Mesendoderm (in vitro differentiated cells): ENCODE measurements at places on chromosomes 16 and 17.
A peak's percentile ranks its signal among the peaks of the same experiment; 100 is the strongest.

DNA sequence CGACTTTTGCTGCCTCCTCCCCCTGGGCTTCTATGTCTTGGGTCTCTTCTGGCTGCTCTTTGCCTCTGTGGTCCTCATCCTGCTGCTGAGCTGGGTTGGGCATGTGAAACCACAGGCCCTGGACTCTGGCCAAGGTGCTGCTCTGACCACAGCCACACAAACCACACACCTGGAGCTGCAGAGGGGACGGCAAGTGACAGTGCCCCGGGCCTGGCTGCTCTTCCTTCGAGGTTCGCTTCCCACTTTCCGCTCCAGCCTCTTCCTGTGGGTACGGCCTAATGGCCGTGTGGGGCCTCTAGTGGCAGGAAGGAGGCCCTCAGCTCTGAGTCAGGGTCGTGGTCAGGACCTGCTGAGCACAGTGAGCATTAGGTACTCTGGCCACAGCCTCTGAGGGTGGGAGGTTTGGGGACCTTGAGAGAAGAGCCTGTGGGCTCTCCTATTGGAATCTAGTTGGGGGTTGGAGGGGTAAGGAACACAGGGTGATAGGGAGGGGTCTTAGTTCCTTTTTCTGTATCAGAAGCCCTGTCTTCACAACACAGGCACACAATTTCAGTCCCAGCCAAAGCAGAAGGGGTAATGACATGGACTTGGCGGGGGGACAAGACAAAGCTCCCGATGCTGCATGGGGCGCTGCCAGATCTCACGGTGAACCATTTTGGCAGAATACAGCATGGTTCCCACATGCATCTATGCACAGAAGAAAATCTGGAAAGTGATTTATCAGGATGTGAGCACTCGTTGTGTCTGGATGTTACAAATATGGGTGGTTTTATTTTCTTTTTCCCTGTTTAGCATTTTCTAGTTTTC, 2.3 kb downstream of the GP1BA start:
- H3K27me3 ChIP-seq = no peaks in the 10 kb centered on the region
- peaks cover 3% of the 10 kb centered on the region for H3K4me1 ChIP-seq
- H3K4me3 ChIP-seq = no peak overlapping the region
- no peaks in the 10 kb centered on the region for H3K36me3 ChIP-seq
- DNase-seq = peak; percentile 77

- H3K4me1 ChIP-seq = no peaks in the 10 kb centered on the region
- H3K36me3 ChIP-seq = no peaks in the 10 kb centered on the region
- no peaks in the 10 kb centered on the region for H3K27me3 ChIP-seq
- no peak overlapping the region for H3K27ac ChIP-seq
Observed at GRCh38 chr17:69064001-69064400, 3.3 kb upstream of the ABCA9 start.

DNA sequence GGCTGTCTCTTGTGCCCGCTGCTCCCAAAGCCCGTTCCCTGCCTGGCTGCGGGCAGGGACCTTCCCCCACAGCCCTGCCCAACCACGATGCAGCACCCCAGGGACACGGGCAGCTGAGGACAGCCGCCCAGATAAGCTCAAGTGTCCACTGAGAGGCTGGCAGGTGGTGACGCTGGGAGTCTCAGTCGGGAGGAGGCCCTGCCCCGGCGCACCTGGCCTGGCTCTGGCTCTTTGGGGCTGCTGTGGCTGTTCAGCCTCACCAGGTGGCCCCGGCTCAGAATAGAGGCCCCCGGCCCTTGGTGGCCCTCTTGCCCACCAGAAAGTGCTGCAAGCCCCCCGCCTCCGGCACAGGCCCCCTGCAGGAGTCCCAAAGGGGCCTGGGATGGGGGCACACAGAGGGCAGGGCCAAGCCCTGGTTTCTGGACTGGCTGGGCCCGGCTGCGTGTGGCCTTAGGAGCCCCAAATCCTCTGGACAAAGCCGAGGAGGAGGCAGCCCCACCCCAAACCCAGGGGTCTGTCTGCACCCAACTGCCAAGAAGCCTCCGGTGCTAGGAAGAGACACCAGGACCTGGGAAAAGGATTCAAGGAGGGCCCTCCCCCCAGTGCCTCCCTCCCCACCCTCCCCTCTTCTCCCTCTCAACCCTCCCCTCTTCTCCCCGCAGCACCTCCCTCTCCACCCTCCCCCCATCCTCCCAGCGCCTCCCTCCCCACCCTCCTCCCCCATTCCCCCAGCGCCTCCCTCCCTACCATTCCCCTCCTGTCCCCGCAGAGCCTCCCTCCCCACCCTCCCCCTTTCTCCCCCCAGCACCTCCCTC, 5.3 kb downstream of the NTHL1 start:
- peaks cover 2% of the 10 kb centered on the region for H3K4me1 ChIP-seq
- H3K27me3 ChIP-seq = no peaks in the 10 kb centered on the region
- no peak overlapping the region for H3K27ac ChIP-seq
- no peaks in the 10 kb centered on the region for H3K36me3 ChIP-seq

- H3K27me3 ChIP-seq = no peaks in the 10 kb centered on the region
- peaks cover 34% of the 10 kb centered on the region for H3K4me1 ChIP-seq
- no peaks in the 10 kb centered on the region for H3K36me3 ChIP-seq
- peak overlapping the region; percentile 90 for H3K27ac ChIP-seq
Observed at GRCh38 chr17:49020609-49021008, 23.4 kb downstream of the IGF2BP1 start.

DNA sequence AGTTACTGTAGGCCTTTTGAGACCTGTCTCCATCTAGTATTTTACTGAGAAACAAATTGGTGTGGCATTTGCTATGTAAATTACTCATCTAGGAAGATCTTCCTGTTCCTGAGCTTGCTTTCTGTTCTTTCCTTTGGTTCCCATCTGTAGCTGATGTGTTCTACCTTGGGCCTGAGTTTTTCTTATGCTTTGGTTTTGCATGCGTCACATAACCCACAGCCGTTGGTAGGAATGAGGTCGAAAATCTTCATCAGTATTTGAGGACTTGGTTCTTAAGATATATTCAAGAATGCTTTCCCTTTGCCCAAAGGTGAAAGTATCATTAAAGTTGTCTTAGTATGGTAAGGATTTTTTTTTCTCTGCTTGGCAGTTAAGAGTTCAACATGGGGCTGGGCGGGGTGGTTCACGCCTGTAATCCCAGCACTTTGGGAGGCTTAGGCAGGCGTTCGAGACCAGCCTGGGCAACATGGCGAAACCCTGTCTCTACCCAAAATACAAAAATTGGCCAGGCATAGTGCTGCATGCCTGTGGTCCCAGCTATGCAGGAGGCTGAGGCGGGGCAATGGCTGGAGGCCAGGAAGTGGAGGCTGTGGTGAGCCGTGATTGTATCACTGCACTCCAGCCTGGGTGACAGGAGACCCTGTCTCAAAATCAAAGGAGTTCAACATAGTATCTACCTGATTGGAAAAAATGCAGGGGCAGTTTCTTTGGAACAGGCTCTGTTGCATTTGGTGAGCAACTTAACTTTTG, 28.8 kb downstream of the IST1 start:
- H3K4me3 ChIP-seq = no peak overlapping the region
- no peaks in the 10 kb centered on the region for H3K27me3 ChIP-seq
- DNase-seq = no peak
- H3K36me3 ChIP-seq = peaks cover 24% of the 10 kb centered on the region

DNA sequence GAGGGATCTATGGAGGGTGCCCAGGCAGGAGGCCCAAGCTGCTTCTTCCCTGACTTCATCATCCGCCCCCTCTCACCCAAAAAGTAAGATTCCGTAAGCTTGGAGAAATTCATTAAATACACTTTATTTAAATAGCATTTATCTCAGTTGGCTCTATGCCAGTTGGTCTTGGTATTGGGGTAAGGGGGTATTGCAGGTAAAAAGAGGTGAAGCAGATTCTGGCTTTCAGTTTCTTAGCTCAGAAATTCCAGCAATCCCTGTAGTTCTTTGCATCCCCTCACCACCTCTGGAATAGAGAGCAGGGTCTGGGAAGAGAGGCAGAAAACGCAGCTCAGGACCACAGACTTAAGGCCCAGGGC, 750 bp upstream of the ALDOC start:
- no peak for DNase-seq
- peaks cover 20% of the 10 kb centered on the region for H3K36me3 ChIP-seq
- peaks cover 5% of the 10 kb centered on the region for H3K4me1 ChIP-seq

DNA sequence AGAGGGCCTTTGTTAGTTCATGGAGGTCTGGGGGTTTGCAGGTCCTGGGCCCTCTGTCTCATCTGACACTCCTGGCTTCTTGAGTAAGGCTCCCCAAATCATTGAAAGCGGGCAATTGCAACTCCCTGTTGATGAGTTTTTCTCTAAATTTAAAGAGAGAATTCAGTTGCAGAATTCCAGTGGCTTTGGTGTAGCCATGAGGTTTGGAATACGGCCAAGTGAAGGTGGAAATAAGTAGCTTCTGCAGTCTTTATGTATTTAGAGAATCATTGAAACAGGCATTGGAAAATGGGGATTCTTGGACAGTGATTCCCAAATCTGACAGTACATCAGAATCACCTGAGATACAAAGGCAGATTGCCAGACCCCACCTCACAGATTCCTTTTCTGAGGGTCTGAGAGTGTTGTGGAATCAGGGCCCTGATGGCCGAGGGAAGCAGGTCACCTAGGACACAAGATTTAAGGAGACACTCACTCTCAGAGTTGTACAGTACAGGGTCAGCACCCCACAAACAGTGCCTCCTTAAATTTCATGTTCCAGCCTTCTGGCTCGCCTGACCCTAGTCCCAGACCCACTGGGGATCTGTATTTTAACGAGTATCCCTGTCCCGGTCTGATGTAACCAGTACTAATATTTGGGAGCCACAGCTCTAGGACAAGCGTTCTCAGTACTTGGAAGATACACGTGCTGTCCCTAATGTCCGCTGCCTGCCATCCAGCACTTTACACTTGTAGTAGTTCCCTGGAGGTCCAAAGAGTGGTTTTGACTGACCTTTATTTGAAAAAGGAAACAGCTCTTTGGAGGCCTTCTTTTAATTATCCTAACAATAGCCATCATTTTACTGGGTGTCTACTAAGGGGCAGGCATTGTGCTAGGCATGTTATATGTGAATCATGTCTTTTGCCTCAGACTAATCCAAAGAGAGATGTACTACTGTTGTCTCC, 37.8 kb downstream of the YPEL2 start:
- no peaks in the 10 kb centered on the region for H3K36me3 ChIP-seq
- no peaks in the 10 kb centered on the region for H3K27me3 ChIP-seq
- no peak for DNase-seq
- H3K4me1 ChIP-seq = peaks cover 41% of the 10 kb centered on the region
- H3K4me3 ChIP-seq = no peak overlapping the region

GRCh38 chr16:80788027-80788426, 16.4 kb downstream of the CDYL2 start:
- no peak overlapping the region for H3K4me3 ChIP-seq
- H3K36me3 ChIP-seq = no peaks in the 10 kb centered on the region
- H3K27me3 ChIP-seq = no peaks in the 10 kb centered on the region
- H3K4me1 ChIP-seq = no peaks in the 10 kb centered on the region

DNA sequence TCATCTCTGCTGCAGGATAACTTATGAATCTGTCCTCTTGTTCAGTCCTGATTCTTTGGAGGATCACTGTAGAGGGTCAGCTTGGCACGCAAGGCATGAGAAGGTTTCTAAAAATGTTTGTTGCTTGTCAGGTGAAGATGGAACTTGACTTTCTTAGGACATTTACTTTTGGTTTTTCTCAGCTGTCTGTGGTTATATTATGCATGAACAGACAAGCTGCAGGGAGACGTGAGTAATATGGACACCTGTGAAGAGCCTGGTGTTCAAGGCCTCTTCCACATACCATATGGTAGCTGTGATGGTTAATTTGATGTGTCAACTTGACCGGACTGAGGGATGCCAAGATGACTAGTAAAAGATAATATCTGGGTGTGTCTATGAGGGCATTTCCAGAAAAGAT, 270.2 kb upstream of the CPHXL start:
- no peaks in the 10 kb centered on the region for H3K4me1 ChIP-seq
- H3K4me3 ChIP-seq = no peak overlapping the region
- H3K36me3 ChIP-seq = no peaks in the 10 kb centered on the region
- no peaks in the 10 kb centered on the region for H3K27me3 ChIP-seq
- no peak overlapping the region for H3K27ac ChIP-seq

DNA sequence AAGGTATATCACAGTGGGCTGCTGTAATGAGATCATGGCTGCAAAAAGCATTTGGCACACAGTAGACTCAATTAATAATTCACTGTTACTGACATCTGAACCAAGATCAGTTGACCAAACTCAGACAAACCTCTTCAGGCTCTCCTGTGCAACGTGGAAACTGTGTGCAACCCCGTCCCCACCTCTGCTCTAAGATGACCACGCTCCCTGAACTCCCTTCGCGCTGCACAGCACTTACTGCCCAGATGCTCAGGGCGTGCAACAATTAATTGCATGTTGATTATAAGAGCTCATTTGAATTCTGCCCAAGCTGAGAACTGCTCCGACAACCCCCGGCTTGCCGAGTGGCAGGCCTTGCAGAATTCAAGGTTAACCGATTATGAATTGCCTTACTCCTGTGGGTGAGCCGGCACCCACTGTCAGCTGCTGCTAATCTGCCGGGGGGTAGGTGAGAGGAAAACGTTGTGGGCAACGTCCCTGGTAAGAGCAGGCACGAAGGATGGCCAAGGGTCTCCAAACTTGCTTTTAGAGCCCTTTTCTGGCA, 1.3 kb upstream of the GSG1L start:
- DNase-seq = no peak
- H3K4me3 ChIP-seq = no peak overlapping the region
- H3K27ac ChIP-seq = no peak overlapping the region
- no peaks in the 10 kb centered on the region for H3K4me1 ChIP-seq

DNA sequence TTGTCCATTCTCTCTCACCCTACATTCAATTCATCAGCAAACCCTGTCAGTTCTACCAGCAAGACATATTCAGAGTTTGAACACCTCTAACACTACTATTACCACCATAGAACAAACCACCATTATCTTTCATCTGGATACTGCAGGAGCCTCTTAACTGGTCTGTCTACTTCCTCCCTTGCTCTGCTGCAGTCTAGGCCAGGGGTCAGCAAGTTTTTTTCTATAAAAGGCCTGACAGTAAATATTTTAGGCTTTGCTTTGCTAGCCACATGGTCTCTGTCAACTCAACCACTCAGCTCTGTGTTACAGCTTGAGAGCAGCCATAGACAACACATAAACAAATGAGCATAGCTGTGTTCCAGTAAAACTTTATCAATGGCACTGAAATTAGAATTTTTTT, 13.8 kb downstream of the KCTD19 start:
- no peaks in the 10 kb centered on the region for H3K27me3 ChIP-seq
- no peaks in the 10 kb centered on the region for H3K36me3 ChIP-seq
- no peak for DNase-seq
- H3K27ac ChIP-seq = no peak overlapping the region

DNA sequence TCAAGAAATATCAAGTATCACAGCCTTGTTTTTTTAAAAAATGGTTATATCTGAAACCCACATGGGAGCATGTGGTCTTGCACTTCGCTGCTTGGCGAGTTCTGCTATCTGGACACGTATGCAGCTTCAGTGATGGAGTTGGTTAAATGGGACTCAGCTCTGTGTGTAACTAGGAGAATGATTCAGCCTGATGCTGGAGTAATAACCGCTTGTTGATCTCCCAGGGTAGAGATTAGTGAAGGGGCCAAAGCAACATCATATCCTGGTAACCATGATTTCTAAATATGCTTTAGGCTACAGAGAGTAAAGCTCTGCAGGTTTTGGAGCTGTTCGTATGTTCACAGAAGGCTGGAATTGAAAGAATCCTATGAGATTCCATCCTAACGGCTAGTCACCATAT, 63.2 kb downstream of the IQCK start:
- H3K36me3 ChIP-seq = no peaks in the 10 kb centered on the region
- no peaks in the 10 kb centered on the region for H3K4me1 ChIP-seq
- no peak overlapping the region for H3K4me3 ChIP-seq
- no peak for DNase-seq
- no peak overlapping the region for H3K27ac ChIP-seq

- no peak overlapping the region for H3K27ac ChIP-seq
- H3K4me3 ChIP-seq = no peak overlapping the region
- peaks cover 16% of the 10 kb centered on the region for H3K4me1 ChIP-seq
- no peaks in the 10 kb centered on the region for H3K36me3 ChIP-seq
- no peak for DNase-seq
- no peaks in the 10 kb centered on the region for H3K27me3 ChIP-seq
Observed at GRCh38 chr17:28972437-28972836, 21.1 kb upstream of the PHF12 start.
